ENCODE measurements at places on chromosomes 11 and 22.
A peak's percentile ranks its signal among the peaks of the same experiment; 100 is the strongest.

DNA sequence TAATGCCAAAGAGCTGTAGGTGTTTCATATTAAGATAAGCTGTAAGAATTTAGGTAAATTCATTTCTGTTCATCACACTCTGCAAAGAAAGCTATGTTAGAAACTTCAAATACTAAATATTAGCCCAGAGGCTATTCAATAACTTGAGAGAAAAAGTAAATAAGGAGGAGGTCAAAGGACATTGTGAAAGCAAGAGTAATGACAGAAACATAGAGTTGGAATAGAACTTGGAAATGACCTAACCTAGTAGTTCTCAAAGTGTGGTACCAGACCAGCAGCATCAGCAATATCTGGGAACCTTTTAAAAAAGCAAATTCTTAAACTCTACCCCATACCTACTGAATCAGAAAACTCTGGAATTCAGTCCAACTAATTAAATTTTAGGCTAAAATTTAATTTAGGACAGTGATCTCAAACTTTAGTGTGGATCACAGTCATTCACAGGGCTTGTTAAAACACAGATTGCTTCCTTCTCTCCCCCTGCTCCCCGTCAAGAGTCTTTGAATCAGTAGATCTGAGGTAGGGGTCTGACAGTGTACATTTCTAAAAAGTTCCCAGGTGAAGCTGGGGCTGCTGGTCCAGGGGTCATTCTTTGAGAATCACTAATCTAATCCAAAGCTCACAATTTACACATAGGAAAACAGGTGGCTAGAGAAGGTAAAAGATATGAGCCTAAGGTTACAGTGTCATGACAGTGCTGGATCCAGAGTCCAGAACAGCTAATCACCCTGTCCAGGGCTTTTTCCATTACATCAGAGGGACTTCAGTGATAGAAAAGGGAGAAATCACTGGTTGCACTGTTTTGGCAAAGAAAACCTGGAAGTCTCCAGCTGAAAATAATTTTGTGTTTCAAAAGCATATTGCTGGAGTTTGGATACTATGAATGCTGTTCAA, 241.1 kb downstream of the SOX6 start:
- DNase-seq: no peak

DNA sequence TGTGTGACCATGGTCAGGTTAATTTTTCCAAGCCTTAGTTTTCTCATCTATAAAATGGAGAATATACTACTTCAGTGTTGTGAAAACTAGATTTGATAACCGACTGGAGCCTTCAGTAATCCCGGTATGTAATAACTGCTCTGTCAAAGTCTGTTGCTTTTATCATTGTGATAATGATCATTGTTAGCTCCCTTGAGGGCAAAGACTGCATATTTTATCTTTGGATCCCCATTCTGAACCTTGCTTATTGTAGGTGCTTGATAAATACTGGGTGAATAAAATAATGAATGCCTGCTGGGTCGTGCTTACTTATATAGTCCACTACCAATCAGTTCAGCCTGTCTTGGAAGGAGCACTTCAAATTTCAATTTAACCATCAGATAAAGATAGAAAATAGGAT, 105.3 kb downstream of the ARFGAP2 start:
- DNase-seq: no peak

DNA sequence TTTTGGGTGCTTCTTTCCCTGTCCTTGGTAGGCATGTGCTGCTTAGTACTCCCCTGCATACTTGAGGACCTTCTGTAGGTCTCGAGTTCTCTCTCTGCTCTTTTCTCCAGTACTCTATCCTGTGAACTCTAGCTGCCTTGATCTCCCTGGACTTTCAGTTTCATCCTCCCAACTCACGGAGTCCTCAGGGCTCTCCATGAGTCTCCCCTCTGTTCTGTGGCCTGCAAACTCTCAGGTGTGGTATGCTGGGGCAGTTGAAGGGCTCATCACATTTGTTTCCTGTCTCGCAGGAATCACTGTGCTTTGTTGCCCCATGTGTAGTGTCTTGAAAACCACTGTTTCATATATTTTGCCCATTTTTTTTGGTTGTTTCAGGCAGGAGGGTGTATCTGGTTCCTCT, 3.3 kb upstream of the PACS1 start:
- no peak for DNase-seq

DNA sequence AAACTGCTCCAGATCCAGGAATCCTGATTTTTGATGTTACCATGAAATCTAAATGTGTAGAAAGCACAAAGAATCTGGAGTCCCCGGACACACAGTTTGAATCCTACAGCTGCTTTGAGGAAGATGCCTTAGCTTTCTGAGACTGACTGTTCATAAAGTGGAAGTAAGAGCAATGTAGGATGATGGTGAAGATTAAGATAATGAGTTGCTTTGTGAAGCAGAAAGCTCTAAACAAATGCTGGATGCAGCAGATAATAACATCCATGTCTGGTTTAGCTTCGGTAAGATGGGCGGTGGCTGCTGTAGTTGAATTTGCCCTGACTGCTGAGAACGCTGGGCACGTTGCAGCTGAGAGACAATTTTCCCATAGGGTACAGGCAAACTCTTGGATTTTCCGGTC, 20.1 kb downstream of the OVOL1 start:
- no peak for DNase-seq

- no peak for DNase-seq
Measured at GRCh38 chr22:47065756-47066615, 303.5 kb downstream of the TBC1D22A start.

- no peak for DNase-seq
Measured at GRCh38 chr11:118074785-118075184, 2.1 kb upstream of the TMPRSS4 start.

- DNase-seq: no peak
Measured at GRCh38 chr11:1100417-1101245, 26.0 kb downstream of the MUC2 start.

DNA sequence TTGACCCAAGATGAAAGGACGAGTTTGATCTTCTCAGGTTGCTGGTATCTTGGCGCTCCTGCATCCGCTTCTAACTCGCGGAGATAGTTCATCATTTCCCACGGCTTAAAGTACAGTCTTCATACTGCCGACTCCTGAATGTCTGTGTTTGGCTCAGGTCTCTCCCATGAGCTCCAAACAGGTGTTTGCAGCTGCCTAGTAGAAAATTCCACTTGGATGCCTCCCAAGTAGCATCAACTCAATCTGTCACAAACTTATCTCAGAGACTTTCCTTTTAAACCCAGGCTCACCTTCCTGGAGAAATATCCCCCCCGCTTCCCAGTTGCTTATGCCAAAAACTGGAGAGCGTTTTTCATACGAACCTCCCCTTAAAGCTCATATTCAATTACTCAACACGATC, 986.5 kb downstream of the TBC1D22A start:
- no peak for DNase-seq

DNA sequence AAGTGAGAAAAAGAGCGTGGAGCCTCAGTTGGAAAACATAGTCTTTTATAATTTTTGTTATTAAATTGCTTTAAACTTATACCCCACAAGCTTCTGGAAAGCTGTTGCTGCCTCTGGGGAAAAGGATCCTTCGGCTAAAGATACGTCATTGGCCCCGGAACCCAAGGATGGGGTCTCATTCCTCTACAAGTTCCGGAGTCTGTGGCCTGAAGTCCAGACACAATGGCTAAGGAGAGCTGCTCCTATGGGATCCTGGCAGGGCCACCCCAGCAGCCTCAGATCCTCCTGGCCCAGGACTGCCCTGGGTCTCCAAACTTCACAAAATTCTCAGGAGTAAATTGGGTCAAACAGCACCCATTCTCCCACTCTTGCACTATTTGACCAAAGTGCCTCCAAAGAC, 5.9 kb downstream of the WT1 start:
- DNase-seq: no peak

DNA sequence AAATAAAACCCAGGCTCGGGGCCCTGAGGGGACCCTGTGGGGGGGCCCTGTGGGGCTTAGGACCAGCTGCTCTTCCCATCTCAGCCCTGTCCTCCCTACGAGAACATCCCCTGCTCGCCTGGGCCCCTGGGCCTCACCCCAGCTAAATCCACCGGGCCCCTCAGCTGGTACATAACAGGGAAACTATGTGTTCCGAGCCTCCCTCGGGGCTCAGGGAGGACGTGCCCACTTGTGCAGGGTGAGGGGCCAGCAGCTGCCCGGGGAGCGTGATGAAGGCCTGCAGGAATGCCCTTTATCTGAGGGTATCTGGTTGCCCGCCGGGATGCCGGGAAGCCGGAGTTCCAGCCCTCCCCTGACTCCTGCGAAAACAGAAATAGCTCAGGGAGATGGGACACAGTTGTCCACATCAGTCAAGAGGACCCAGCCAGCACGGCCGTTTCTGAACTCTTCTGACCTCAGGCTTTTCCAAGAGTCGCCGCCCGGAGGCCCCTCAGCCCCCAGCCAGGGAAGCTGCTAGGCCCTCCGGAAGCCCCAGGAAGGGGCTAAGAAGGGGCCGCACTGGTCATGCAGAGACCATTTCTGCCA, 20.6 kb downstream of the MRPL23 start:
- no peak for DNase-seq

GRCh38 chr11:120013325-120014250, 124.3 kb downstream of the TRIM29 start:
- DNase-seq: peak; percentile 25

- no peak for DNase-seq
Measured at GRCh38 chr11:120759046-120759445, 247.5 kb downstream of the GRIK4 start.

- DNase-seq: no peak
Measured at GRCh38 chr22:34437140-34437539, 516.9 kb upstream of the LARGE1 start.

- no peak for DNase-seq
Measured at GRCh38 chr11:71170624-71171423, 81.6 kb downstream of the SHANK2 start.

GRCh38 chr11:122814401-122814800, 23.9 kb upstream of the CRTAM start:
- no peak for DNase-seq

- DNase-seq: no peak
Measured at GRCh38 chr11:130462931-130463330, 14.5 kb downstream of the ADAMTS15 start.
